Endothelial cell of umbilical vein (primary cell): ENCODE measurements at places on chromosomes 5 and 9. TPM values are rescaled to one million over a fixed set of nuclear protein-coding genes. Genes with fewer than 3 reads are reported as not detected.
A peak's percentile ranks its signal among the peaks of the same experiment; 100 is the strongest.

- no peaks in the 10 kb centered on the region for H3K27me3 ChIP-seq
- H3K36me3 ChIP-seq = peaks cover 23% of the 10 kb centered on the region
- peak within 1 kb of the TSS; percentile 94 for H3K4me3 ChIP-seq
- no peak within 1 kb of the TSS for H3K27ac ChIP-seq
- H3K4me1 ChIP-seq = peaks cover 5% of the 10 kb centered on the region
Observed at GRCh38 chr9:128829477-128830251, at the start of gene SPOUT1. TSS of gene SPOUT1 (minus strand) at chr9:128829794. CDS start at chr9:128829780, 14 bp downstream.

DNA sequence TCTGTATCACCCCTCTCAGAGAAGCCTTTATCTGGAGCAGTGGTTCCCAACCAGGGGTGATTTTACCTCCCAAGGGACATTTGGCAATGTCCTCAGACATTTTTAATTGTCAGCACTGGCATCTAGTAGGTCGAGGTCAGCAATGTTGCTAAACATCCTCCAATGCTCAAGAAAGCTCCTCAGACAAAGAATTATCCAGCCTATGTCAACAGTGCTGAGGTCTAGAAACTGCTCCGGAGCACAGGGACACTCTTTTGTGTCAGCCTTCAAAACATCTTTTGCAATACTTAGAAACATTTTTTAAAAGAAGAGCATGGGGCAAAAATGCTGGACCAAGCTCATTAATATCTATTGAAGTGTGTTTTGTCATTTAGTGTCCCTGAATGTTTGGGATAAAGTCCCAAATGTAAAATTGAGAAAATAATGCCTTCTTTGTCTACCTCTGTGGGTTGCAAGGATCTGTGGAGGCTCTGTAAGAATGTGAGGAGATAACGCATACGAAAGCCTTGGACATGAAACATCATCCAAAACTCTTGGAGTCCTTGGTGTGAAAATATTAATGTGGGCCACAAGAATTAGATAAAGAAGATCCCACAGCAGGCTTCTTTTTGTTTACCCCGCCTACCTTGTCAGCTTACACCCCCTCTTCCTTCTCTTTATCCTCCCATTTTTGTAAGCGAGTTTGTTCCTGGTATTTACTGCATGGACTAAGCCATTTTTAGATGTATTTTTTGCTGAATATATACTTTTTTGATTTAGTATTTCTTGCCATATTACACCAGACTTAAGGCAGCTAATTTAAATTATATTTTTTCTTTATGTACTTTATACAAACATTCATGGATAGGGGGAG is 193.5 kb downstream of the CD180 start:
- DNase-seq = no peak
- H3K27ac ChIP-seq = peak overlapping the region; percentile 94
- H3K27me3 ChIP-seq = no peaks in the 10 kb centered on the region

Gene ADGRD2
- total RNA-seq = not detected in 2 replicates

- H3K4me3 ChIP-seq = no peak overlapping the region
- H3K36me3 ChIP-seq = no peaks in the 10 kb centered on the region
Observed at GRCh38 chr5:169415371-169415770, 114.4 kb upstream of the SLIT3 start.

Gene THBS4
- total RNA-seq = not detected in 2 replicates

DNA sequence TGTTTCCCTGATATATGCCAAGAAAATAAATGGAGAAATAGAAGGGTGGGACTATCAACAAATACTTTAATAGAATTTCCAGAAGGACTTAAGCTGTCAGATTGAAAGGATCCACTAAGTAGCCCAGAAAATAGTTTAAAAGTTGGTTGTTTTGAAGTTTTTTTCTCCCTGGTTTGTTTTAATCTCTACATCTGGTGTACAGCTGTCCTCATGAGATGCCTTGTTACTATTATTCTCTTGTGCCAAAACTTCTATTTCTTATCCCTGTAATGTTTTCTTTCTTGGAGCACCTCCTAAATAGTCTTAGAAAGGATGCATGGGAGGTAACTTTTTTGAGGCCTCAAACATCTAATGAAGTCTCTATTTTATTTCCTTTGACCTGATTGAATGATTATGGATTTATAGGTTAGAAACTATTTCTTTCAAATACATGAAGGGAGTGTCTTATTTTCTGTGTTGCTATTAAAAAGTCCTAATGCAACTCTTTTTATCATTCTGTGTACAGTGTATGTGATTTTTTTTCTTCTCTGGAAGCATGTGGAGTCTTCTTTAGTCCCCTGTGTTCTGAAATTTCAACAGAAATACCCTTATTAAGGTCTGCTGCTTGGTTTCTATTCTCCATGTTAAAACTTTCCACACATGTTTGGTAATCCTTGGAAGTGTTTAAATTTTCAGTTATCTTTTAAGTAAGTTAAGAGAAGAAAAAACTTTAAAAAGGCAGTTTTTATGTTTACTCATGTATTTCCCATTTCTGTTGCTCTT is 140.0 kb upstream of the CDKN2B start:
- no peak overlapping the region for H3K4me3 ChIP-seq
- H3K27me3 ChIP-seq = no peaks in the 10 kb centered on the region
- H3K36me3 ChIP-seq = no peaks in the 10 kb centered on the region
- no peak for DNase-seq
- H3K4me1 ChIP-seq = peaks cover 23% of the 10 kb centered on the region

GRCh38 chr5:84130006-84130580 is 254.6 kb downstream of the EDIL3 start:
- DNase-seq = no peak
- no peak overlapping the region for H3K27ac ChIP-seq
- no peaks in the 10 kb centered on the region for H3K4me1 ChIP-seq

DNA sequence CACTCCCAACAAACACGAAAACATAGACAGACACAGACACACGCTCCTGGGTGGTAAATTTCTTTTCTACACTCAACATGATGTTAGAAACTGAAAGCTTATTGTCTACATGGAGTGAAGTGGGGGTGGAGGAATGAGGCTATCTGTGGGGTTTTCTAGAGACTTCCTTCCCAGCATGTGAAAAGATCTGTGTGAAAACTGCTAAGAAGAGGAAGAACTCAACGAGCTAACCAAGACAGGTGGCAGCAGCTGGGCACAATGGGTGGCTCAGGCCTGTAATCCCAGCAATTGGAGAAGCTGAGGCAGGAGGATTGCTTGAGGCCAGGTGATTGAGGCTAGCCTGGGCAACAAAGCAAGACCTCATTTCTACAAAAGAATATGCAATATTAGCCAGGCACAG is 7.6 kb downstream of the FYB1 start:
- H3K27ac ChIP-seq = no peak overlapping the region
- H3K4me3 ChIP-seq = no peak overlapping the region
- no peaks in the 10 kb centered on the region for H3K36me3 ChIP-seq
- H3K27me3 ChIP-seq = no peaks in the 10 kb centered on the region

GRCh38 chr5:118060833-118061232 is 927.5 kb downstream of the DTWD2 start:
- DNase-seq = no peak
- no peaks in the 10 kb centered on the region for H3K4me1 ChIP-seq
- H3K4me3 ChIP-seq = no peak overlapping the region
- H3K27ac ChIP-seq = no peak overlapping the region

DNA sequence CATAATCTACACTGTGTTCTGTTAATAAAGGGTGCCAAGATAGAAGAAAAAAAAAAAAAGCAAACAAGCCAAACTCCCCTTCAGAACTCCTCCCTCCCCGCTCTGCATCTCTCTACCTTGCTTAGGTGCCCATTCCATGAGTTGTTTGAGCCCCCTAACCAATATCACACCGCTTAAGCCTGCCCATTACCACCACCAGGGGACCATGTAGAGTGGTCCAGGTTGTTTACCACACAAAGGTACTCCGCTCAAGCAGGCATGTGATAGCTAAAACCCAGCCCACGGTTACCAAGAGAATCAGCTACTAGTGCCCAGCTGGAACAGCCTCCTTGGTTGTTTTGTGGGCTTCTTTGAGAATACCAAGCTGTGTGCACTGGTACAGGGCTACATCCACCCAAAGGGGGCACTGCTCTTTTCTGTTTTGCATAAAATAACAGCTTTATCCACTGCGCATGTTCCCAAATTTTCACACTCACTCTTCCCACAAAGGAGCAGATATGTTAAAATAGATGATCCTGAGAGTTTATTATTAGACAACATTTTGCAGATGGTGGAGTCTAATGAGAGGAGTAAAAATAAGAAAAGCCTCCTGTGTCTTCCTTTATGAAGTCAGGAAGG is 304.1 kb downstream of the DEPDC1B start:
- no peaks in the 10 kb centered on the region for H3K36me3 ChIP-seq
- no peaks in the 10 kb centered on the region for H3K4me1 ChIP-seq
- no peaks in the 10 kb centered on the region for H3K27me3 ChIP-seq
- no peak for DNase-seq

- H3K4me1 ChIP-seq = peaks cover 73% of the 10 kb centered on the region
- H3K27ac ChIP-seq = peak overlapping the region; percentile 85
- peak; percentile 91 for DNase-seq
- H3K4me3 ChIP-seq = no peak overlapping the region
- peaks cover 9% of the 10 kb centered on the region for H3K36me3 ChIP-seq
Observed at GRCh38 chr9:127561491-127562278, 50.4 kb upstream of the STXBP1 start.

Gene DDX4
- not detected in 2 replicates for total RNA-seq
